GM06990 (cell line): ENCODE measurements at places on chromosomes 7 and 10.

- DNase-seq, result no peak
Measured at GRCh38 chr10:10138685-10139084, 879.0 kb upstream of the CELF2 start.

- DNase-seq, result no peak
Measured at GRCh38 chr7:147485660-147486210, 1104.8 kb upstream of the C7orf33 start.

GRCh38 chr10:96556003-96556402 is 30.8 kb downstream of the TM9SF3 start:
- no peak for DNase-seq

- no peak for DNase-seq
Measured at GRCh38 chr10:114811862-114812261, 9.7 kb upstream of the FHIP2A start.

- no peak for DNase-seq
Measured at GRCh38 chr7:8291397-8292141, 29.6 kb upstream of the ICA1 start.

- no peak for DNase-seq
Measured at GRCh38 chr7:74387606-74388005, 66.1 kb upstream of the GTF2IRD1 start.

DNA sequence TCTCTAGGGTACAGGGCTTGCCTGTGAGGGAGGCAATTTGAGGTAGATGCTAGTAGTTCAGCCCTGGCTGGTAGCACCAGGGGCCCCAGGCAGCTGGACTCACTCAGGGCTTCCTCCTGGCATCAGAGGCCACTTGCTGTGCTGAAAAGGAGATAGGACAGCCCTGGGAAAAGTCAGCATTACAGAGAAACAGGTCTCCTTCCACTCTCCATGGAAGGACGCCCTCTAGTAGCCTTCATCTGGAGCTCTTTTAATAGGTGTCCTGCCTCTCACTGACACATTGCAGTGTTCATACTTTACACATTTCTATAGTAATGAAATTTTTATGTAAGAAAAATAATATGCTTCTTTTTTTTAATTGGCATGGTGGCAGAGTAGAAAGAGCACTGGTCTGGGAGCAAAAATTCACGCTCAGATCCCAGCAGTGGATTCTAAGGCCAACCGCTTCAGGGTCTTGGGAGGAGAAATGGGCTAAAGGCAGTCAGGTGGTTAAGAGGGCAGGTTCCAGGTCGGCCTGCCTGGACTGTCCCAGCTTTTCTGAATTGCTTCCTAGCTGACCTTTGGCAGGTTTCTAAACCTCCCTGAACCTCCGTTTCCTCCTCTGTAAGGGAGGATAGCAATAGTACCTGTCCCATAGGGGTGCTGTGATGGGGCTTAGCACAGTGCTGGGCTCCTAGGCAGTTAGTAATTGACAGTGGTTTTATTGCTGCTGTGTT is 35.8 kb downstream of the AIFM2 start:
- no peak for DNase-seq

DNA sequence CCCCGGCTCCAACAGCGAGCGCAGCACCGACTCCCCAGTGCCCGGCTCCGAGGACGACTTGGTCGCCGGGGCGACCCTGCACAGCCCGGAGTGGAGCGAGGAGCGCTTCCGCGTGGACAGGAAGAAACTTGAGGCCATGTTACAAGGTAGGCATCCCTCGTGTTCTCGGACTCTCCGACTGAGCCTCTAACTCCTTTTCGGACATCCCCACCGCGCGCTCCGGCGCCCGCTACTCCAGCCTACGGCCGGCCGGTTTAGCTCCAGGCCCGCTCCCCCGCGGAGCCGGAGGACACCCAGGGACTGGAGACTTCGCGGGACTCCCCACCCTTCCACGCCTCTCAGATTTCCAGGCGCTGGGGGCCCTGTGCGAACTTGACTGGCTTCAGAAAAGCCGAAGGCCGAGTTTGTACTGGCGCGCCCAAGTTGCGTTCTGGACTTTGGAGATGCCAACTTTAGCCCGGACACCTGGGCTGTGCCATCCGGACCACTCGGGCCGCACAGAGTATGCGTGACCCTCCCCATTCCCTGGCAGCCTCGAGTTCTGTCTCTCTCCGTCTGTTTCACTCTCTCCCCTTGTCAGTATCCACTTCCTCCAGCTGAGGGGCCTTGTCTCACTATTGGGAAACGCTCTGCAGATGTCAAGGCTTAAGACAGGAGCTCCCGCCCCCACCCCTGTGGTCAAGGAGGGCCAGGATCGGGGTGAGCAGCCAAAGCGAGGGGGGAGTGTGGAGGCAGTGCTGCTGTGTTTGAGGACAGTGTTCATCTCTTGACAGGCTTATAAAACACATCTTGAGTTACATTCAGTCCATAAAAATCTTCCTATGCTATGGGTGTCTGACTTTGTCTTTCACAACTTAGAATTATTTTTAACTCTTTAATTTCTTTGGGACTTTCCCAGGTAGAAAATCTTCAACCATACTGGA is 777 bp downstream of the BICC1 start:
- peak; percentile 11 for DNase-seq

- DNase-seq, result no peak
Measured at GRCh38 chr7:130147710-130148325, 57.4 kb downstream of the TMEM209 start.

- no peak for DNase-seq
Measured at GRCh38 chr10:128721963-128722445, 595.8 kb upstream of the MKI67 start.

- DNase-seq, result no peak
Measured at GRCh38 chr10:6619660-6620059, 39.6 kb upstream of the PRKCQ start.

DNA sequence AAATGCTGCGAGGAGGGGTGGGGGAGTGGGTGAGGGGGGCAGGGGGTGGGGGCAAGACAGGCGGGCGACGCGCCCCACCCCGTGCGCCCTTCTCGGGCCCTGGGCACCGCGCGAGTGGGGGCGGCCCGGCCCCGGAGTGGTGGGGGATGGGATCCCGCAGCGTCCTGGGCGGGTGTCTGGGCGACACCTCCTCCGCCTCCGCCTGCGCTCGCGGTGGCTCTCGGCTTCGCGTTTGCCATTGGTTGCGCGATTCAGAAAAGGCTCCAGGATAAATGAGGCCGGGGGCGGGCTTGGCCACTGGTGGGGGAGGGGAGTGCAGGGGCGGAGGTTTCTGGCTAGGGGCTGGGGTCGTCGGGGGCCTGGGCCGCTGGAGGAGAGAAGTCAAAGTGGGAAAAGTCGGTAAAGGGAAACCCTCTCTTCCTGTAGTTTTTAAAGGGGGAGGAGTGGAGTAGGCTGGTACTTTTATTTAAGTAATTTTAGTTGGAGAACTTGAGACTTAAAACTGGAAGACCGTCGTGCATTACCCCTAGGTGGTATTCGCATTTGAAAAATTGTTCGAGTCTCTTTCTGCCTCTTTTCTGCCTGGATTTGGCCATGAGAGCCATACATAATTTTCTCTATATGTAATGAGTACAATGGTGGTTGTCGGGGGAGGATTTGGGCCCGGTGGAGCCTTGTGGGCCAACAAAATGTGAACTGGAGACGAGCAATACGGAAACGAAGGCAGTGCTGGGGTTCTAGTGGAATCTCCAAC is 992 bp upstream of the IGF2BP3 start:
- peak; percentile 92 for DNase-seq

- no peak for DNase-seq
Measured at GRCh38 chr7:78176171-78176570, 377.6 kb downstream of the PHTF2 start.

DNA sequence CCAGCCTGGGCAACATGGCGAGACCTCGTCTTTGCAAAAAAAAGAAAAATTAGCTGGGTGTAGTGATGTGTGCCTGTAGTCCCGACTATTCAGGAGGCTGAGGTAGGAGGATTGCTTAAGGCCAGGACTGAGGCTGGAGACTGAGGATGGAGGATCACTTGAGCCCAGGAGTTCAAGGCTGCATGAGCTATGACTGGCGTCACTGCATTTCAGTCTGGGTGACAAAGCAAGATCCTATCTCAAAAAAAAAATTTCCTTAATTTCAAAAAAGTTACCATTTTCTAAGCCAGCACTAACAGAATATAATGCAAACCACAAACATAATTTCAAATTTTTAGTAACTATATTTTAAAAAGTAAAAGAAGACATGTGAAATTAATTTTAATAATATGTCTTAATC is 13.4 kb upstream of the SRGN start:
- DNase-seq, result no peak

DNA sequence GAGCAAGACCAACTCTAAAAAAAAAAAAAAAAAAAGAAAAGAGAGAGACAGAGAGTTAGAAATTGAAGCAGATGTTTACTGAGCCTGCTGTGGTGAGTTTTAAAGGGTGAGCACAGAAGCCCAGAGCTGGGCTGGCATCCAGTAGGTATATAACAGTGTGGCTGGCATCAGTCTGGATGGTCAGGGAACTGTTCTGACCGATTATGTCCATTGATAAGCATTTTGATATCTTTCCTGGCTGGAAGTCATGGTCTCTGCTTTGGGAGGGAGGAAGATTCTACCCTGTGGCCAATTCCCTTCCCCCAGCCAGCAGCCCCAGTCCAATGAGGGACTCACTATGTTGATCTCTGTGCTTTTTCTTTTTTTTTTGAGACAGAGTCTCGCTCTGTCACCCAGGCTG is 65.2 kb upstream of the PODXL start:
- no peak for DNase-seq

DNA sequence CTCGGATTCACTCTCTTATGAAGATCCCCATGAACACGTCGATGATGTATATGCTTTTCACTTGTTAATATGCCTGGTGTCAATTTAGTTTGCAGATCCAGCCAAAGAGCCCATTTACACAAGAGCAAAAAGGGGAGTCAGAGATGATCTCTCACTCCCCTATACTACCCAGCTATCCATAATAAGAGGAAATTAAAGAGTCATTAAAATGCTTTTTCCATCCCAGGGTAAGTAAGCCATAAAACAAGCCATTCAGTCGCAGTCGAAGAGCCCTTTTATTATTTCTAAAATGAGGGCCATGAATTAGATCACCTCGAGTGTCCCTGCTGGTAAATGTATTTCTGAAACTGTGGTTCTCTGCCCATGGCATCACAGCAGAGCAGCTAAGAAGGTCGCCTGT is 41.2 kb downstream of the CHCHD3 start:
- DNase-seq, result no peak

- no peak for DNase-seq
Measured at GRCh38 chr7:95105627-95106026, 198.2 kb downstream of the PPP1R9A start.

- DNase-seq, result no peak
Measured at GRCh38 chr10:63071145-63071544, 62.0 kb upstream of the NRBF2 start.

GRCh38 chr10:30917789-30918188 is 113.9 kb downstream of the ZNF438 start:
- DNase-seq, result no peak

DNA sequence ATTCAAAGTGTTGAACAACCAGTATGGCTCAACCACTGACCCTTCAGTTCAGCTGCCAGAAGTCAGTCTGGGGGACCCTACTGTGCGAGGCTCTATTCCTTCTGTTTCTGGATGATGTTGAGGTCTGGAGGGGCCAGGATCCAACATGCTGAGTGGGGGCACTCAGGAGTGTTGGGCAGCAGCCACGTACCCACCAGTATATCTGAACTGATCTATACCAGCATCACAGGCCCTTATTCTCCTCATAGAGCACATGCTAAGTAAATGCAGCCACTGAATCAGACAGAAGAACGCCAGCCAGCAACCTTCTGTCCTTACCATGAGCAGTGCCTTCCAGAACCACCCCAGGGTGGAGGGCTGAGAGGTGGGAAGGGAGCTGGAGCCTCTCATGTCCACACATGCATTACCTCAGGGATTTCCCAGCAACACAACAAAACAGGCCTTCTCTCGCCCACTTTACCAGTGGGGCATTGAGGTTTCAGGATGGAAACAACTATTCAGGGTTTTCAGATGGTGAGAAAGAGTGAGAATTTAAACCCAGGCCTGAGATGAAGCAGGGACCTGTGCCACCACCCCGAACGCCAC is 6.8 kb upstream of the MSMB start:
- DNase-seq, result no peak

- DNase-seq, result no peak
Measured at GRCh38 chr10:85862771-85863170, 503.8 kb downstream of the GRID1 start.

- no peak for DNase-seq
Measured at GRCh38 chr7:113100121-113100603, 13.5 kb upstream of the GPR85 start.

DNA sequence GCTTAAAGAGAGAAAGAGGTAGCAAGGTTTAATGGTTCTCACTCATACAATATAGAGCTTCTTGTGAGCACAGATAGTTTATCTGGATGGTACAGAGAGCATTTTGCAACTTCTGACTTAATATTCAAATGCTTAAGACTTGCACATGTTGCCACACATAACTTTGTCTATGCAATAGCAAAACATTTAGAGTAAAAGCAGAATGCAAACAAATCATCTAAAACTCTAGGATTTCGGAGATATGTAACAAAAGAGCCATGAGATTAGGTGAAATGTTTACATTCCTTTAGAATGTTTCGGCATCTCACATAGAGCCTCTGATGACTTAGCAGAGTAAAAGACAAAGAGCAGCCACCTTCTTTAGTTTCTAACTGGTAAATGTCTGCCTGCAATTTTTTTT is 717.1 kb upstream of the LRRN3 start:
- no peak for DNase-seq
